ENCODE measurements at places on chromosomes 7 and 10. TPM values are rescaled to one million over a fixed set of nuclear protein-coding genes. Genes with fewer than 3 reads are reported as not detected.

GRCh38 chr10:119209035-119209735, 1.8 kb downstream of the GRK5 start:
- DNase-seq = no peak

DNA sequence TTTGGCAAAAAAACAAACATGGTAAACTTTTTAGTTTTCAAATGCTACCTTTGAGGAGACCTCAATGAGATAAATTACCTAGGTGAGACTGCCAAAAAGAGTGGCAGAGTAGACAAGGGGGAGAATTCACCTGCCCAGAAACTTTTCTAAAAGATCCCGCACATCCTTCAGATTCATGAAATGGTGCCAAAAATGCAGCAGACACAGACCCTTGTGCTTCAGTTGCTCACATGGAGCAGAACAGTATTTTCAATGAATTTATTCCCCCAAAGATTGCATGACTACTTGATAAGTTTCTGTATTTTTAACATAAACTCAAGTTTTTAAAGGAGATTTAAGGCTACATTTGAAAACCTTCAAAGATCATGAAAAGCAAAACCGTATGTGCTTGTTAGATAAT, 270.0 kb downstream of the TRIL start:
- no peak for DNase-seq

DNA sequence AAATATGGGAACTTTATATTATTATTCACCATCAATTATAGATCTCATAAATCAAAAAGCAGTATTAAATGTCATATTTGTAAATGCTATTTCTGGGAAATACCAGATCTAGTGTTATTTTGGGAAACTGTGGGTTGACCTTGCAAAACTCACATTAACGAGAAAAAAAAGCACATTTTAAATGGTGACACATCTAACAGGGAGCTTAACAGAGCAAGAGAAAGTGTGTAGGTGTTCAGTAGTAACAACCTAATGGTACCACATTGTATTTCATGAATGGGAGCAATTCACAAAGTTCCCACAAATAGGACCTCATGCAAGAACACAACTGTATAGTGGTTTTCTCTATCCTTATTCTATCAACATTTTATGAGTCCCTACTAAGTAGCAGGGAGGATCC, 26.2 kb upstream of the HDAC9 start:
- DNase-seq = no peak

DNA sequence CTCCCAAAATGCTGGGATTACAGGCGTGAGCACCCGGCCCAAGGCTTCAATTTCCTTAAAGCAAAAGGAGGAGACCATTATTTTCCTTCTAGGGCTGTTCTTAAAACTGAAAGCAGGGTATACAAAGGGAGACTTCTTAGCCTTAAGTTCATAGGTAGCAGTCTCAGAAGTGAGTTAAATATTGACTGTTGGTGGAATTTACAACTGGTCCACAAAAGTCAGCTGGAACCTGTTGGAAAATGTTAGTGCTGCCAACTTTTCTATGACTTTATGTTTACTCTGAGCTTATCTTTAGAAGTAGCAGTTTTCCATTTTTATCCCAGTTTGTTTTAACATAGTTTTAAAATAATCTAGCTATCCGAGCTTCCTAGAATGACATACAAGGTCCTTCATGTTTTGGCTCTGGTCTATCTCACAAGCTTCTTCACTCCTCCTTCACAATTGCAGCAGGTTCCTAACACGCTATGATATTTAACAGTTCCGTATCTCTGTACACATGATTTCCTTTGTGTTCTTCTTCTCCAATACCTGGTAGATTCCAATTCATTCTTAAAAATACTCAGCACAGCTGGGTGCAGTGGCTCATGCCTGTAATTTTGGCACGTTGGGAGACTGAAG, 3.3 kb downstream of the SLC26A3 start:
- no peak for DNase-seq

- DNase-seq = no peak
Observed at GRCh38 chr7:119571666-119572065, 701.3 kb upstream of the KCND2 start.

- DNase-seq = no peak
Observed at GRCh38 chr7:84216472-84216871, 21.9 kb upstream of the SEMA3A start.

DNA sequence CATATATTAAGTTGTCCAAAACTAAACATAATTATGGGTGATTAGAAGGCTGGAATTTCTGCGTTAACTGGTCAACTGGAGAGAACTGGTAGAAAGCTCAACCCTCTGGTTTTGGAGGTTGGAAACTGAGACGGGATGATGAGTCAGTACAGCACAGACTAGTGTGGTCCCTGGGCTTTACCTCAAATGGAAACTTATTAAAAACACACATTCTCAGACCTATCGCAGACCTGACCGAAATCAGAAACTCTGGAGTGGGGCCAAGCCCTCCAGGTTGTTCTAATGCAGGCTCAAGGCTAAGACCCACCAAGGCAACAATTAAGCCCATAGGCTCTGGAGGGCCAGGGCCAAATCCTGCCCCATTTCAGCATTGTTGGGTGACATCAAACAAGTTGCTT, 136.9 kb downstream of the KCNMA1 start:
- no peak for DNase-seq

DNA sequence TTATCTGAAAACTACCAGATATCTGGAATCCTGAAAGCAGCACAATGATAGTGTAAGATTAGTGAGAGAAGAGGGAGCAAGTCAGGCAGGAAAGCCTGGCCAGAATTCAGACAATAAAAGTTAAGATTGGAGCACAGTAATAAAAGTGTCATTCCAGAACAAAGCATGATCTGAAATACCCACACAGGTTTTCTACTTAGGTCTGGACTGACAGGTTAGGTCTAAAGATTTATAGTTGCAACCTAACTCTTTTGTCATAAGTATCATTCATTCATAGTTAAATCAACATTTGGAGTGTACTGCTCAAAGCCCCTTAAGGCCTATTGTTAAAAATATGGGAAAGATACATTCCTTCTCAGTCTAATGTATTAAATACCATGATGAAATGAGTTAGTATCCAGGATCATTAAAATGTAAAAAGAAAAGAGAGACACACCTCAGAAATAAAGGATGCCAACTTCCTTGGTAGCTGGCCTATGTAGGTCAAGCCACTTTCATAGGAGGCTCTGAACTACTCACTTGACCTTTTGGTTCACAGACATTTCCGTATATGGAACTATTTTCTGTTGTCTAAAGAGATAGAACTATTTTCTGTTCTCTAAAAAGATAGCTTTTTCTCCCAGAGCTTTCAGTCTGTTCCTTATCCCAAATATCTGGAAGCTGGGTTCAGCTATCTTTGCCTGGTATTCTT, 105.2 kb downstream of the FAS start:
- no peak for DNase-seq

- no peak for DNase-seq
Observed at GRCh38 chr10:118565301-118566075, 30.0 kb downstream of the PRLHR start.

- DNase-seq = no peak
Observed at GRCh38 chr10:128557149-128557710, 431.0 kb upstream of the MKI67 start.

DNA sequence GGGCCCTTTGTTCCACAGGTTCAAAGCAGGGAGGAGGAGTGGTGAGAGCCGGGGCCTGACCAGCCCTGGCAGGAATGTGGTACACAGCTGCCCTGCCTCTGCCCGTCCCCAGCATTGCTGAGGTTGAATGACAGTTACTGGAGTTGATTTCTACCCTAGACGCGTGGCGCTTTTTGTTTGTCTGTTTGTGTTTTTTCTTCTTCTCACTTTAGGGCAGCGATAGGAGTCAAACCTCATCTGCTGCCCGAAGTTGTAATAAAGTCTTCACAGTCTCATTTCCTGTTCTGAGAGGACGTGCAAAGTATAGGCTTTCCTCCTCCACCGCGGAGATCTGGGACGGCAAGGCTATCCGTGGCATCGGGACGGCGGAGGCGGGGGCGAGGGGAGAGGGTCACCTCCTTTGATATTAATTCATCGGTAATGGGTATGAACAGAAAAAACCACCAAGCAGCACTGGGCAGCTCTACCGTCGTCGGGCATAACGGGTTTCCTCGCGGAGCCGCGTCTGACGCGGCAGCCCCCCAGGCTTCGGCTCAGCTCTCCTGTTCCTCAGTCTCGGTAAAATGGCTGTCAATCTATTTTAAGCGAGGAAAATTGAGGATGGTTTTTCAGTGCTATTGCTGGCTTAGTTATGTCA, 160.8 kb downstream of the LRMDA start:
- no peak for DNase-seq

DNA sequence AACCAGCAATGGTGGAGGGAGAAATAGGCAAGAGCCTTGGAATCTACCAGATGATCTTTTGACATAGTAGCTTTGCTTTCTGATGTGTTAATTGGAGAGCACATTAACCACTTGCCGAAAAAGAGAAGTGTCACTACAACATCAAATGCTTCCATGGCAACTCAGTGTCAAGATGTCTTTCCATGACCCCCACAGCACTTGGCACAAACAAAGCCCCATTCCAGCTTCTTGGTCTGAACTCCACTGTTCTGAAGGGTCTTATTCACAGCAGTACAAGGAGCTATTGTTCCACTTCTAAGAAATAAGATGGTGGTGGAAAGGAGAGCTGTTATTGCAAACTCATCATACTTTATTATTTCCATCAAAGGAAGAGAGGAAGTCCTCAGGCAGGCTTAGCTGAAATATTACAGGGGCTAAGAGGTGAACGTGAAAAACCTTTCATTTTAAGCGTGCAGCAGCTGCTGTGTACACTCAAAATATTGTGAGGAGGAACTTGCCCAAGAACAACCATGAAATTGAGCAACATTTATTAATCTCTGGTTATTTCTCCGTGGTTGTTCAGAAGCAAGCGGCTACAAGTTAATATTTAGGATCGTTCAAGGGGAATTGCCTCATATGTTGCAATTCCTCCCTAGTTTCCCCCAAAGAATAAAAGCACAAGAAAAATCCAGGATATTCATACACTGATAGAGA, 354.8 kb upstream of the CELF2 start:
- no peak for DNase-seq

- peak; percentile 40 for DNase-seq
Observed at GRCh38 chr7:107446531-107446930, 23.3 kb upstream of the GPR22 start.

- no peak for DNase-seq
Observed at GRCh38 chr7:158285383-158285770, 302.2 kb downstream of the PTPRN2 start.

DNA sequence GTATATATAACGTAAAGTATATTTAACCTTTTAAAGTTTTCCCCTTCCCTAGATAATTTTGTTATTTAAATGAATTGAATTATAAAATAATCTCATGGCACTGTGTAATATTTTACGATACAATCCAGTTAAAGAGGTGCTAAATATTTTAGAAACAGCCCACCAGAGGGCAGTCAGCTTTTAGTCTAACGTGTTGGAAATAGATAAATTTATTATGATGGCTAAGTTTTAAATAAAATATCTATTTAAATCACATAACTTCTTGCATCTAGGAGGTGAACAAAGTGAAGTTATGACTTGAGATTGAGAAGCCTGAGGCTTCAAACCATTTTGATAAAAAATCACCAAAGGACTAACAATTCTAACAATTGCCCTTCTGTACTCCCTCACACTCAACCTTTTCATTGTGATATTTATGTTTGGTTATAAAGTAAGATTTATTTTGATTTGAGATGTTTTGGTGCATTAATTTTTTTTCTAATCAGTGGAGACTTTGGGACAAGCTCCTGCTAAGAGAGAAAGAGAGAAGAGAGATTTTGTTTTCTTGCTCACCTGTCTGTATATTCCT, 171.5 kb upstream of the SP4 start:
- no peak for DNase-seq

DNA sequence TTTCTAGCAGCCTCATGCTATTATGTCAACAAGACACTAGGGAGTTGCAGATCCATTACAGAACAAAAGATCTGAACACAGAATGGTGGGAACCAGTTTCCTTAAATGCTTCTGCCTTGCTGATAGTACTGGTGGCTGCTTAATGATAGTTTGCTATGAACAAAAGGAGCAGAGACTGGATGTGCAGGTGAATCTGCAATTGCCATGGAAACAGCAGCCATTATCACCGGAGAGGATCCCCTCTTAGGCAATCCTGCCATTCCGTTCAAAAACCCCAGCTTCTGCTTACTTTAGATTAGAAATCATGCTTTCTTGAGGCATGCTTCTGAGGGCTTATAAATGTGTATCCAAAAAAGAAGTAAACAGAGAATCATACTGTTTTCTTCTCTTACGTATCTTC, 80.0 kb upstream of the PRKAR2B start:
- DNase-seq = no peak

DNA sequence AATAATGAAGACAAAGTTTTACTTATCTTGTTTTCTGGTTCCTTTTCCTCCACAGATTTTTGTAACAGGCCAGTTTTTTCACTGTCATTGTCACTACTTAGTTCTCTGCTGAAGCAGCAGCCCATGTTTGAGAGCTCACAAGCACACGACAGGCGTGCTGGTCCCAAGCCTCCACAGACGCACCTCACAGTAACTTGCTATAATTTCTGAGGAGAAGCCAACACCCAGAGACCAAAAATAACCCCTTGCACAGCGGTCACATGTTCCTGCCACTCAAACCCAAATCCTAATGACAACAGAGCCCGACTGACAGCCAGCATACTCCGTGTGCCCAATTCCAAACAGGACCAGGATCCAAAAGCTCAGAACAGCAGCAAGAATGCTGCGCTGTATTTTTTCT, 58.5 kb downstream of the LARP4B start:
- no peak for DNase-seq

GRCh38 chr7:102305414-102306268, 19.0 kb downstream of the SH2B2 start:
- DNase-seq = no peak

- peak; percentile 86 for DNase-seq
Observed at GRCh38 chr7:70647801-70648498, 484.0 kb upstream of the GALNT17 start.

DNA sequence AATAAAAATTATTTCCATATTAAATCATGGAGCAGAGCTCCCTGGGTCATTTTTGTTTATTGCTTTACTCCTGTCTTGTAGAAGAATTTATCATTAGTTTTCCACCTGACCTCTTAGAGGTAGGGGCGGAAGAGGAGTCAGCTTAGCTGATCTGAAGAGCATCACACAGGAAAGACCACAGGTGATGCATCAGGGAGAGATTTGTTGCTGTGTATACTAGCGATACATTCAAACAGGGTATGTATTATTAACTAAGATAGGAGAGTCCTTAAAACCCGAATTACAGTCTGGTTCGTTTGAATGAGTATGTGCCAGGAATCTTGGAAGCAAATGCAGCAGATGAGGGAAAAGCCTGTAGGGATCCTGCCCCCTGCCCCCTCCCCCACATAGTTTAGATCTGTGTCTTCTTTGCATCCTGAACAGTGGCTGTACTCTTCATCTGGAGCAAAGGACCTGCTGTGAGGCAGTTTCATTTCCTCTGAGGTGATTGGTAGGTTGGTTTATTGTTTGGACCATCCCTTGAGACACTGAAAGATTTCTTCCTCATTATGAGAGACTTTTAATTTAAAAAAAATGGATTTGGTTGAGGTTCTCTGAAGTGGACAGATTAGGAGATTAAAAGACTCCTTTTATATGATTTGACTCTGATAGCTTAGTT, 177.0 kb downstream of the SND1 start:
- no peak for DNase-seq

The PNLIPRP1 gene
- not detected for total RNA-seq

The KCP gene
- 0.03 TPM for total RNA-seq

The SLC13A1 gene
- not detected for total RNA-seq

The POLR3A gene
- 21.1 TPM for total RNA-seq

The NUB1 gene
- 32.3 TPM for total RNA-seq

The SPDYE1 gene
- total RNA-seq = not detected

The CNPY1 gene
- total RNA-seq = not detected

The KLHL7 gene
- 37.6 TPM for total RNA-seq
